ENCODE measurements at places on chromosomes 6 and 20.

DNA sequence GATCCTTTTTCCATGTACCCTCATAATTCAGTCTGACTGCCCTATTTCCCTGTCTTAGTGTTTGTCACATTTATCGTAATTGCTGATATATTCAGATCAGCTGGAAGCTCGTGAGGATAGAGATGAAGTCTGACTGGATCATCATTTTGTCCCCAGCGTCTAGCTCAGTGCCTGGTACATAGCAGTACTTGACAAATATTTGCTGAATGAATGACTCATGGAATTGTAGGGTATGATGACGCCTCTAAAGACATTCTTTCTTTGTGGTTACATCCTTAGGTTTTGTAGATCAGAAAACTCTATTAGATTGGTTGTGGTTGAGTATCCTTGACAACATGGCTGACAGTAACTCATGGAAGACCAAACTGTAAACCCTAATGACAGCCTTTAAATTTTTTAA lies 68.9 kb downstream of the MTHFD1L start:
- DNase-seq: no peak

DNA sequence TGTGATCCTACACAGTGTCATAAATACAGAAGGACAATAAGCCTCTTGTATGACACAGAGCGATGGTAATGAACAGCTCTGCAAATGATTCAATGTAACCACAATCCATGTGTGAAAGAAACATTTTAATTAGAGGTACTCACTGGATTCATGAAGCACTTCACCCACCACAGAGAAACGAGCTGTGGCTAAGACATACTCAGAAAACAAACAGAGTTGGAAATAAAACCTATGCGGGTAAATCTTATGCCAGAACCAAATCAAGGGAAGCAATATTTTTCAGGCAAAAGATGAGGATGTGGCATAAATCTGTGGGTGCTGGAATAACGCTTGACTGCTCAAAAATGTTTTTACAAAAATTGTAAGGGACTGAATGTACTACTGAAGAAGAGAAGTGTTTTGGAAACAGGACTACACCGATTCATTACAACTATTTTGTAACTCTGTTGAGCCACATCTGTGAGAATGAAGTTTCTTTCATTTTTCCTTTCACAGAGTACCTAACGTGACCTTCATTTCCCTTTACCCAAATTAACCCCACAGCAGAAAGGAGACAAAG lies 112.1 kb downstream of the WDR27 start:
- no peak for DNase-seq

- no peak for DNase-seq
These were observed 19.3 kb downstream of the SIRT5 start for GRCh38 chr6:13593720-13594119.

DNA sequence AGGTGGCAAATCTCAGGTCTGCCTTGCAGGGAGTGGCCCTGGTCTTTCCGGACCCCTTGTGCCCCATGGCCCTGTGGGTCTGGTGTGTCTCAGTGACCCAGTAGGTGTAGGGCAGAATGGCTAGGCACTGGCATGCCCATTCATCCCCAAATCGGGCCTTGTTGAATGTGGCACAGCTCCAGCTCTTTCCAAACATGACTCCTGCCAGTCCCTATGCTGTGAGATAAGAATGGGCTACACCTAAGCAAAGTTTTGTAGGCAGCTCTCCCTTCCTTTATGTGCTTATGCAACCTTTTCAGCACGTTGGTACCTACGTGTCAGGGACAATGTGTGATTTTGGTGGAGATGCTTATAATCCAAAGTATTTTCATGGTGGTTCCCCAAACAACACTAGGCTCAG lies 33.9 kb downstream of the FOXO3 start:
- DNase-seq: no peak

DNA sequence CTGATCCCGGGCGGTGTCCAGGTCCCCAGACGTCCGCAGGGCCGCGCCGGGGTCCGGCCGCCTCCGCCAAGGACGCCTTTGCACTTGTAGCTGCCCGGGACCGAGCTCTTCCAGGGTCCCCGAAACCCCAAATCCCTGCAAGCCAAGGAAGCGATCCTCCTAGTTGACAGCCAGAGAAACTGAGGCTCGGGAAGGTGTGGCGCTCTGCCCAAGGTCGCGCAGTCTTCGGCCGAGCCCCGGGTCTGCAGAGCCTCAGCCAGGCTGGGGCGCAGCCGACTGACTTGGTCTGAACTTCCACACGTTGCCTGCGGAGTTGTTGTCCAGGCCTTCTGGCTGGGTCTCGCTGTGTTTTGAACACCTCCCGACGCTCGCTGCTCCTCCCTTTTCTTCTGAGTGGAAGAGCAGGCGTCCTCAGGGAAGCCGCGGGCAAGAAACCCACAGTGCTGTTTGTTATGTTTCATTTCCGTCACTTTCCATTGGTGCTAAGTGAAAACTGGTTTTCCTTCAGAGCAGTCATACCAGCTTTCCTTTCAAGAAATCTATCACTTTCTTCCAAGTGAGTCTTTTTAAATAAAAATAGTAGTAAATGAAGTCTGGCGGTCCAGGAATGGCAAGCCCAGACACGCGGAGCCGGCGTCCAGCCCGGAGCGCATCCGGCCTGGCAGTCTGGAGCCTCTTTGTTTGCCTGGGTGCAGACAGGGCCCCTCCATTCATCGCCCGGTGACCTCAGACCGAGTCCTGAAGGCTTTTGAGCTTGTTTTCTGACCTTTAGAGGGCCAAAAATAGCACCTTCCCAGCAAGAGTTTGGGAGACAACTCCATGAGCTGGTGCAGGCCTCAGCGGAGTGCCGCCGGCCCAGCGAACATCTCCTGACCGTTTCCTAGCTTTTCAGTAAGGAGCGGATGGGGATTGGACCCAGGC lies 698 bp downstream of the FAM210B start:
- DNase-seq: no peak

DNA sequence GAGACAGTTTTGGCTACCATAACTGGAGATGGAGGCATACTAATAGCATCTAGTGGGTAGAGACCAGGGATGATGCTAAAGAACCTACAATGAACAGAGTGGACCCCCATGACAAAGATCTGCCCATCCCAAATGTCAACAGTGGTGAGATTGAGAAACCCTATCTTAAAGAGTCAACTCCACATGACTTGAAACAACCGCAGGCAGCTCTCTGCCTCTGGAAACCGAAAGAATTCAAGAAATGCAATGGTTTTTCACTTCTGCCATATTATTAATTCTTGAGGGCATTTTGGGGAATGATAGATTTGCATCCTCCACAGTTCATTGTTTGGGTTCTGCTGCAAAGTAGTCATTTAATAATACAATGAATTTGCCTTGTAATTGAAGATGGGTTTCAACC lies 463.4 kb downstream of the MAFB start:
- no peak for DNase-seq

- DNase-seq: no peak
These were observed 41.8 kb upstream of the GABRR1 start for GRCh38 chr6:89258912-89259311.
